HFFc6 (cell line): ENCODE measurements at places on chromosomes 12 and 14. TPM values are rescaled to one million over a fixed set of nuclear protein-coding genes. Genes with fewer than 3 reads are reported as not detected.

DNA sequence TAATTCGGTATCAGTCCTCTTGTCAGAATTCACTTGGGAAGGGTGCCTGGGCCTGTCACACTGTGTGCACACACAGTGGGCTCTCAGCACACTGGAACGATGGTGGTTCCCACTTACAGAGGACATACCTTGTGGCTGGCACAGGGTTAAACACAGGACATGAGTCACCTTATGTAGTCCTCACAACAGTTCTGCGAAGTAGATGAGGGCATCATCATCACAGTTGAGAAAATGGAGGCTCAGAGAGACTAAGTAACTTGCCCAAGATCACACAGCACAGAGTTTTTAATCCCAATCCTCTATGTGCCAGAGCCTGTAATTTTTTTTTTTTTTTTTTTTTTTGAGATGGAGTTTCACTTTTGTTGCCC lies 90.7 kb downstream of the NINJ2 start:
- no peak for DNase-seq

GRCh38 chr14:89565607-89566006 lies 148.6 kb upstream of the FOXN3 start:
- DNase-seq = no peak

DNA sequence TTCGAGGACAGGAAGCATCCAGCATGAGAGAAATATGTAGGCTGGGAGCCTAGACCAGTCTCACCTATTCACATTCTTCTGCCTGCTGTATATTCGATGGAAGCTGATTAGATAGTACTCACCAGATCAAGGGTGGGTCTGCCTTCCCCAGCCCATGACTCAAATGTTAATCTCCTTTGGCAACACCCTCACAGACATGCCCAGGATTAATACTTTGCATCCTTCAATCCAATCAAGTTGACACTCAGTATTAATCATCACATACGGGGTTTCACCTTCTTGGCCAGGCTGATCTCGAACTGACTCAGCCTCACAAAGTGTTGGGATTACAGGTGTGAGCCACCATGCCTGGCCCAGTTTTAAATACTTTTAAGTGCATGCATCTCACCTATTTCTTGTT lies 30.5 kb upstream of the SLC10A1 start:
- DNase-seq = no peak

DNA sequence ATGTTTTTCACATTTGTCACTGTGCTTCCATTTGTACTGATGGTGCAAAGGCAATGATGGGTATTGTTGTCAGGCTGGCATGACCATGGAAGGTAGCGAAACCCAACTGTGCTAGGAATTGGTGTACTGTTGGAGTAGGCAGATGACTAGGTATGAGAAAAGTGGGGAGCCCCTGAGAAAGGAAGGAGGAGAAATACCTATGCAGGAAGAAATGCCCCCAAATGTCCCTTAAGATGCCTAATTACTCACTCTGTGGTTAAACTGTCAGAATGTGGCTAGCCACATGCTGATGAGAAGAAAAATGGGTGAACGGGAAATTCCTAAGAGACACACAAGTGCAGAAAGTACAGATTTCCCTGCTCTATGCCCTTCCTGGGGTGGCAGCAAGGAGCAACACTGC lies 339.1 kb downstream of the TMEM132D start:
- DNase-seq = no peak

DNA sequence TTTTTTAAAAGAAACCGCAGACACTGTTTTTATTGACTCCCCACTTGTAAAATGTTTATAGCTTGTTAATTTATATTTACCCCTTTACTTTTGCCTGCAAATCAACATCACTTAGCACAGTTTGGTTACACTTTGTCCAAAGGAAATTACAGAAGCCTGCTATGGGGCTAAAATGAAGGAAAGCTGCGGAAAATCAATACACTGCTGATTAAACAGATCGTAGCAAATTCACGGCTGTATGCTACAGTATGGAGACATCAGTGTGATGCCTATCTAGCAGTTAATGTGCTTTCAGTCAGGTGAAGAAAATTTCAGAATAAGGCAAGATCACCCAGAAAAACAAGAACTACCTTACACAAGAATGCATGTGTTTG lies 110.0 kb downstream of the FOXG1 start:
- no peak for DNase-seq

DNA sequence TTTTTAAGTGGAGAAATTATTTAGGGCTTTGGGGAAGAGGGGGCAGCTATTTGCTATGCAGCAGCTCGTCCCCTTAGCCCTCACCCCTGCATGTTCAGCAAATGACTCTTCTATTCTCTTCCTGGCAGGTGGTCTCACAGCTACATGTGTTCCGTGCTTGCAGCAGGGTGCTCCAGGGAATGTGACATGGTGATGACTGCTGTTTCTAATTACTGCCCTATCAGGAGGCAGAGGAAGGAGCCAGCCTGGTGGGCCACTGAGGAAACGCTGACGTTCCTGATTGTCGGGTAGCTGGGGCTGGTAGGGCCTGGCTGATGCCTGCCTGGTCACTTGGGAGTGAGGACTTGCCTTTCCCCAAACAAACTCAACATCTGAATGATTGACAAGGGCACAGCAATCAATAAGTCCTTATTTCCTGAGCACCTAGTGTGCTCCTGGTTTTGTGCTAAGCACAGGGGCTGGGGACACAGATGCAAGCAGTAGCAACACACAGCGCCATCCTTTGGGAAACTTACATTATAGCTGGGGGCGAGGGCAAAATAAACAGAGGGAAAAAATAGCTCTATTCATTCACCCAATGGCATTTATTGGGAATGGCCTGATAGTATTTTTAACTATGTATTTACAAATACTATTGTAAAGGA lies 377.8 kb downstream of the FUT8 start:
- no peak for DNase-seq

The GMPR2 gene
- 71.7 to 81.2 TPM (median 77.6 TPM) in 3 replicates for total RNA-seq

The C12orf54 gene
- not detected in 3 replicates for total RNA-seq
